ENCODE measurements at places on chromosomes 11 and 22.
A peak's percentile ranks its signal among the peaks of the same experiment; 100 is the strongest.

GRCh38 chr11:134200688-134201087 is 23.1 kb downstream of the NCAPD3 start:
- no peak for DNase-seq

DNA sequence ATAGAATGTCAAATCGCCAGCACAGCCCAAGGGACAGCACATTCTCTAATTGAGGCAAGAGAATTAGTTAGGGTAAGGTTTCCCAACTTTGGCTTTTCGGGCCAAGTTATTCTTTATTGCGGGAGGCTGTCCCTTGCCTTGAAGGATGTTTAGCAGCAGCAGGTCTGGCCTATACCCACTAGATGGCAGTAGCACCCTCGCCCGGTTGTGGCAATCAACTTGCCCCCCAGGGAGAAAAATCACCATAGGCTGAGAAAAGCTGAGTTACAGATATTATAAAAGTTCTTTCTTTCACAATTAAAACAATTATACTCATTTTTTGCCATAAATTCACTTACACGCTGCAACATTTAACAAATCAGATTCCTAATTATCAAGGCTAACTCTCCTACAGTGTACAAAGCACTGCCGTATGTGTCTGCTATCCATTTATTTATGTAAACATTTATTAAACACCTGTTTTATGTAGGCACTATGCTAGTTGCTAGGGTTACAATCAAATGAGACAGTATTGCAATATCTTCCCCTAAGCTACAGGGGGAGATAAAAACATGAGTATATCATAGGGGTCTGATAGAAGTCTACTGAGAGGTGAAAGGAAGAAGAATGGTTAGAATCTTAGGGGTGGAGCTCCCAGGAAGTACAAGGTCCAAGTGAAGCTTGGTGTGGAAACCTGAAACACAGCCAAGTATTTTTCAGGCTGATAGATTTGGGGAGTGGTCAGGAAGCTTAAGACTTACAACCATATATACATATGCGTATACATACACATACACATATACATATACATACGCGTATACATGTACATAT is 452.3 kb downstream of the RAB38 start:
- no peak for DNase-seq

GRCh38 chr11:13280092-13280722 is 2.6 kb downstream of the BMAL1 start:
- DNase-seq = no peak

GRCh38 chr22:26995235-26995634 is 337.8 kb downstream of the MIAT start:
- DNase-seq = no peak

- DNase-seq = no peak
These were observed 96.1 kb downstream of the SYT9 start for GRCh38 chr11:7347611-7348431.

DNA sequence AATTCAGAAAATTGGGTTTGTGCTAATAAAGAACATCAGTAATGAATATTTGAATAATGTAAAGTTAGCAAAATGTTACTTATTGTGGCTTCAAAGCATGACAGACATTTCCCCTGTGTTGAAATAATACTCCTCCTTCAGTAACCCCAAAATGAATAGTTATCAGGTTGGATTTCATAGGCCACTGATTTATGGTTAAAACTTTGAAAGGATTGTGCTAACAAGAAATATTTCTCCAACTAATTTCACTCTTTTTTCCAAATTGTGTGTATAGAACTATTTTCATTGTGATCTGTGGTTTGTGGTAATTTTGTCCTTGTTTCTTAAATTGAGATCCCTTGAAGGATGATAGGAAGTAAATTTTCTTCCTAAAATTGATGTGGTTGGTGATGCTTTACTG is 7.9 kb downstream of the DDX10 start:
- no peak for DNase-seq

DNA sequence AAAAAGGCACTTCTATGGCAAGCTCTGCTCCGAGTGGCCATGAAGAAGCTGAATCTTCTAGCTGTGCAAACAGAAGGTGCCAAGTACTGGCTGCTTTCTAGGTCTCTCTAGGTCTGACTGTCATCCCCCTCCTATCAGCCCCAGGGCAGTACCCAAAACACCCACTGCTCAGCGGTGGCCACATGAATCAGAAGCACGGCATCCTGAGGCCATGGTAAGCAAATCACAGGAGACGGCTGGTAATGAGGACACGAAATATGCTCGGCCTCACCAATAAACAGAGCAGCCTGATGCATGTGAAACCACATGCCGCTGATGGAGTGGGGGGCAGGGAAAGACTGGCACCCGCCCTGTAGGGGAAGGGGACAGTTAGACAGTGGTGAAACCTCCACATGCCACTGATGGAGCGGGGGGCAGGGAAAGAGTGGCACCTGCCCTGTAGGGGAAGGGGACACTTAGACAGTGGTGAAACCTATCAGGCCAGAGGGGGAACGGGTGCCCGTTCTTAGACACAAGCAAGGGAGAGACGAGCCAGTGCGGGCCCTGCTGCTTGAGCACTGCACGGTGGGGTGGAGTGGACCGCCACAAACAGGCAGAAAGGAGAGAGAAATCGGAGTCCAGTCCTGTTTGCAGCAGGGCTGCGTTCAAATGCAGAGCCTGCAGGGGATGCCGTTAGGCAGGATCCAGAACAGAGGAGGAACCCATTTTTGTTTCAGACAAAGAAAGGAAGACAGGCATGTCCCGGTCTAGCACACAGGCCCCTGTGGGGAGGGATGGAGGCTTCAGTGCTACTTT is 29.9 kb upstream of the MOB2 start:
- peak; percentile 57 for DNase-seq

Measured in BJ (cell line).